GM23248 (cell line): ENCODE measurements at places on chromosomes 1 and 21. TPM values are rescaled to one million over a fixed set of nuclear protein-coding genes. Genes with fewer than 3 reads are reported as not detected.

Gene RPS8
- total RNA-seq = 1,375 and 2,062 TPM in 2 replicates

Gene SYT6
- total RNA-seq = not detected in 2 replicates

Gene PGLYRP4
- total RNA-seq = not detected in 2 replicates

Gene SYT14
- 1.4 and 1.7 TPM in 2 replicates for total RNA-seq

Gene SPATA46
- total RNA-seq = not detected in 2 replicates

Gene DIPK1A
- total RNA-seq = 22.3 and 26.6 TPM in 2 replicates

Gene USH2A
- under 0.01 TPM in 1 of 2 replicates, not detected in the other for total RNA-seq

Gene C1orf56
- total RNA-seq = 1.0 and 2.8 TPM in 2 replicates

Gene VAMP3
- total RNA-seq = 195 and 835 TPM in 2 replicates

Gene CD101
- not detected in 2 replicates for total RNA-seq

Gene SV2A
- 0.51 and 1.1 TPM in 2 replicates for total RNA-seq

Gene COL16A1
- total RNA-seq = 234 and 247 TPM in 2 replicates

Gene TCHH
- total RNA-seq = 0.22 TPM in 1 of 2 replicates, not detected in the other

Gene PPIAL4G
- not detected in 2 replicates for total RNA-seq

Gene ADAM30
- total RNA-seq = not detected in 2 replicates

Gene SELL
- not detected in 2 replicates for total RNA-seq

Gene OPN3
- total RNA-seq = 10.2 and 15.2 TPM in 2 replicates

Gene HSF2BP
- total RNA-seq = 2.5 and 4.8 TPM in 2 replicates

Gene CYP4A22
- not detected in 2 replicates for total RNA-seq

Gene CELA2B
- total RNA-seq = not detected in 2 replicates

Gene ACOT11
- 3.6 and 4.8 TPM in 2 replicates for total RNA-seq

Gene VSIG8
- not detected in 2 replicates for total RNA-seq

Gene FCGR1A
- not detected in 2 replicates for total RNA-seq

Gene RAB7B
- 2.8 and 7.1 TPM in 2 replicates for total RNA-seq

Gene INAVA
- not detected in 2 replicates for total RNA-seq

Gene RALGPS2
- 41.4 and 49.6 TPM in 2 replicates for total RNA-seq

Gene F13B
- not detected in 2 replicates for total RNA-seq

Gene KLHDC9
- total RNA-seq = 3.7 and 5.6 TPM in 2 replicates

Gene PRAMEF33
- not detected in 2 replicates for total RNA-seq

Gene BTBD8
- 2.2 and 2.7 TPM in 2 replicates for total RNA-seq

Gene FAM167B
- total RNA-seq = 3.0 and 4.2 TPM in 2 replicates

Gene GSTM1
- not detected in 2 replicates for total RNA-seq
